H7 (cell line): ENCODE measurements at places on chromosomes 7 and 10. TPM values are rescaled to one million over a fixed set of nuclear protein-coding genes. Genes with fewer than 3 reads are reported as not detected.
A peak's percentile ranks its signal among the peaks of the same experiment; 100 is the strongest.

ZNF727 gene
- total RNA-seq: not detected in 2 replicates

DNA sequence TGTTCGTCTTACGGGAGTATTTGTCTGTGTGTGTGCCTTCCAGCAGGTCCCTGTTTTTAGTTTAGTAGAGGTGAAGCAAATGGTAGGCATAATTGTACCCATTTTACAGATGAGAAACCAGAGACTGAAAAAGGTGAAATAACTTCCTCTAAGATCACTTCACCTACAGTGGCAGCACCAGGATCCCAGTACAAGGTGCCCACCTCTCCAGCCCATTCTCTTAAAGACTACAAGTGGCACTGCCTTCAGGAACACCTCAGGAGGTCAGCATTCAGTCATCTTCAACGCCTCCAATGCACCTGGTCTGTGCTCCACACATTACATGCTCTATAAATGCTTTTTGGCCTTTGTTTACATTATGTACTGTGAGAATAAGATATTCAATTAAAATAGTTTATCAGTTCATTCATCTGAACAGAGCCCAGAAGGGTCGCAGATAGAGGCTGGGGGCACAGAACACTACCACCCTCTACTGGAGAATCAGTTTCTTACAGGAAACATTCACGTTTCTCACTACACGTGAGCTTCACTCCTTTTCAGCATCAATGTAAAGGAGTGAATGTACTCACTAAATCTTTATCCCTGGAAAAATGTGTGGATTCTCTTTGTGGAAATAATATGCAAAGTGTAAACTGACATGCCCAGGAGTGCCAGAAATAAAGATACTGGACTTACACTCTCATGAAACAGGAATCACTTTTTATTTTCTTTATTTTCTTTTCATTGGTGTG is 45.5 kb upstream of the ABLIM1 start:
- DNase-seq: peak; percentile 62

GRCh38 chr10:21265622-21266021 is 259.9 kb downstream of the SKIDA1 start:
- no peak for DNase-seq

- no peak for DNase-seq
These were observed 72.9 kb upstream of the KIAA1217 start for GRCh38 chr10:24136070-24136469.

- no peak for DNase-seq
These were observed 27.3 kb downstream of the MDFIC start for GRCh38 chr7:114949231-114949630.

DNA sequence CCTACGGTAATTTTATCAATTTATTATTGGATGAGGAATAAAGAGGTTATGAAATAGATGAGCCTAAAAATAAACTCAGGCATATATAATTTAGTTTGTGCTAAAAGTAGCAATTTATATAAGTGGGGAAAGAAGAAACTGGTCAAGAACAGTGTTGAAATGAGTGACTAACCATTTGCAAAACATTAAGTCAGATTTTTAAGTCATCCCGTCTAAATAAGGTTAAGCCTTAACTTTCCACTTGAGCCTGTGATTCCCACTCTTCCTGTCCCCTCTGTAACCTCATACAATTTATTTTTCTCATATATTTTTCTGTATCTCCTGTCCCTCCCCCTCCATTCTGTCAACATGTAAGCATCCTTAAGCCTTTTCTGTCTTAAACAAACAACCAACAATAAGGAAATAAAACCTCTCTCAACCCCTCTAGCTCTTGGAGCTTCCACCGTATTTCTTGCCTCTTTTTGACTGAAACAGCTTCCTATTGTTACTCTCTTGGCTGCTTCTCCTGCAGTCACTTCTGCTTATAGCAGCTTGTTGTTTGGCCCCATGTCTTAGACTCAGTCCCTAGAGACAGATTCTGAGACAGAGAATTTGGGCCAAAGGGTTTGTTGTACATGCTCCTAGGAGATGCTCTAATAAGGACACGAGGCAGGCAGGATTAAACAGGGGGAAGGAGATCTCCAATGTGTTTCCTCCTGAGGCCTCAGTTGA is 109.7 kb downstream of the GNAI1 start:
- no peak for DNase-seq

GRCh38 chr10:25532213-25532612 is 357.4 kb downstream of the GPR158 start:
- no peak for DNase-seq

DNA sequence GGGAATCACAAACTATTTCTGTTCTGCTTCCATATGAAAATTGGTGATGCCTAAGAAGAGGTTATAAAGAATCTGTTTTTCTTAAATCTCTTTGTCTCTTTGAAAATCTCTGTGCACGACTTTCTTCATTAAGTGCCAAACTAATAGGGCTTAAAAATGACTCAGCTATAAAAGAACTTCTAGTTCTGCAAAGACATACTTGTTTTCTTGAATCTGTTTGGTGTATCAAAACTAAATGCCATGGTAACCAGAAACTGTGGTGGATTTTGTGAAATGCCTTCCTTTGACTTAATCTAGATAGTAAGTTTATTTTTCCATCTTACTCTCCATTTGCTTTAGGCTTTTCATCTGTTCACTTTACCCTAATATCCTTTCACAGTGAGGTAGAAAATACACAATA is 417.8 kb downstream of the PARD3 start:
- no peak for DNase-seq

- DNase-seq: no peak
These were observed 121.6 kb downstream of the EGFR start for GRCh38 chr7:55140221-55140940.

- DNase-seq: no peak
These were observed 53.7 kb upstream of the ZNF273 start for GRCh38 chr7:64849250-64849923.
